Activated naive CD4-positive, alpha-beta T cell treated with anti-CD3 and anti-CD28 coated beads, Interleukin-2, amount 10 ng/mL, durations not matched to agents 5 hours and 36 hours (primary cell): ENCODE measurements at places on chromosomes 12 and 14. TPM values are rescaled to one million over a fixed set of nuclear protein-coding genes. Genes with fewer than 3 reads are reported as not detected.

The GZMH gene
- total RNA-seq: 3.0 TPM

The ADGRD1 gene
- total RNA-seq: not detected

The CLEC1A gene
- not detected for total RNA-seq

The PLD4 gene
- not detected for total RNA-seq

The MGAT4C gene
- total RNA-seq: not detected

The SPTB gene
- not detected for total RNA-seq

The KRT75 gene
- total RNA-seq: not detected

The SOS2 gene
- 26.3 TPM for total RNA-seq
